ENCODE measurements at places on chromosomes 5 and 9.

GRCh38 chr5:42721484-42721883, 35.1 kb upstream of the CCDC152 start:
- DNase-seq = no peak

GRCh38 chr9:96048104-96048955, 172.8 kb downstream of the ERCC6L2 start:
- DNase-seq = no peak

- no peak for DNase-seq
These were observed 129.1 kb upstream of the MEF2C start for GRCh38 chr5:89011778-89012711.

- DNase-seq = peak; percentile 88
These were observed at the start of gene ERCC6L2 for GRCh38 chr9:95875305-95876137. Gene ERCC6L2 (plus strand): TSS chr9:95875691. CDS start chr9:95876039, 348 bp downstream.

DNA sequence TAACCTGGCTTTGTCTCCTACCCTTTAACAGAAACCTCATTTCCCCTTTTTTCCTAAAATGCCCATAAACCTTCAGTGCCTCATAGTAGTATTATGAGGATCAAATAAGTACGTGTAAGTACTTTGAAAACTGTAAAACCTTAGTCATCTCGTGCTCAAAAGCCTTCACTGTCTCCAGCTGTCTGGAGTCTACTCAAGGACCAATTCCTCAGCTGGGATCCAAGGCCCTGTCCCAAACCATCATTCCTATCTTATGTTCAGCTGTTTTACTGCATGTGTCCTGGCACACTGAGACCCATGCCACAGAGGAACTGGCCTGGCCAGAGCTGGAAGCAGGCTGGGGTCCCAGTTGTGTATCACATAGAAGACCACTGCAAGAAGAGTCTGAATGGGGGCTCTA, 15.9 kb downstream of the ADAMTSL1 start:
- DNase-seq = no peak

DNA sequence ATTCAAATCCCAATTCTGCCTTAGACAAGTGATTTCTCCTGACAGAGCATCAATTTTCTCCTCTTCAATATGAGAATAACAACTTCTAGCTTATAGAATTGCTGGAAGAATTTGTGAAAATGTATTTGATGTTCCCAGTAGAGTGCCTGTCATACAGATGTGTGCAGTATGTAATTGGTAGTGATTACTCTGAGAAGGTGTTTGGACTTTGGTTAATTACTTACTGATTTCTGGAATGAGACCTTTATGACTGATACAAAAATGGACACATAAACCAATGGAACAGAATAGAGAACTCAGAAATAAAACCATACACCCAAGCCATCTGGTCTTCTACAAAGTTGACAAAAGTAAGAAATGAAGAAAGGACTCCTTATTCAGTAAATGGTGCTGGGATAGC, 101.9 kb upstream of the TRIM32 start:
- DNase-seq = no peak

DNA sequence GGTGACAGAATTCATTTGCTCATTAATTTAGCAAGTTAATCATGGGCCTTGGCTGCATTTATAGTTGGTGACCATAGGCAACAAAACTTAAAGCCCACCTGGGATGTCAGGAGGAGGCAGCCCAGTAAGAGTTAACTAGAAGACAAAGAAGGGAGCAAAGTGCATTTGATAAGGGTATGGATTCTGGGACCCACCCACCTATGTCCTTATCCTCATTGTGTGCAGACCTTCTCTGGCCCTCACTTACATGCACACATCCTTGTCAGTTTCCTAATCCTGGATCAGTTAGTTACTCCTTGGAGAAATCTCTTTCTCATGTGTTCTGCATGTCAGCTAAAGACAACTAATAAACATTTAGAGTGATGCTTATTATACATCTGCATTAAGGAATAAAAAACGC, 24.6 kb downstream of the MEF2C start:
- no peak for DNase-seq

DNA sequence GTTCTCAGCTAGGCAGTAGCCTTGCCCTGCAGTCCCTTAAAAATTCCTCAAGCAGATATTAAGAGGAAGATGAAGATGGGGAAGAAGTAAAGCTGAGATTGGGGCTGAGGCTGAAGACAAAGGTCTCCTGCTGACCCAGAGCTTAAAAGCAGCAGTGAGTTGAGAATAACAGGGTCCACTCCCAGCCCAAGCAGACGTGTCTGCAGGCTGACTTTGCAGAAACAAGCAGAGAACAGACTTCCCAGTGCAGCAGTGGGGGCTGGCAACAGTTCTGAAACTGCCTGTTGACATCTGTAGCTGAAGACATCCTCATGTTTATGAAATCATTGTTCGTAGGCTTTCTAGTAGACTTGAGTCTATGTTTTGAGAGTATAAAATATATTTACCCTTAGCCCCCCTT, 1.1 kb downstream of the CTXN3 start:
- DNase-seq = no peak

- DNase-seq = no peak
These were observed 32.8 kb upstream of the SMIM32 start for GRCh38 chr5:136225796-136226195.

DNA sequence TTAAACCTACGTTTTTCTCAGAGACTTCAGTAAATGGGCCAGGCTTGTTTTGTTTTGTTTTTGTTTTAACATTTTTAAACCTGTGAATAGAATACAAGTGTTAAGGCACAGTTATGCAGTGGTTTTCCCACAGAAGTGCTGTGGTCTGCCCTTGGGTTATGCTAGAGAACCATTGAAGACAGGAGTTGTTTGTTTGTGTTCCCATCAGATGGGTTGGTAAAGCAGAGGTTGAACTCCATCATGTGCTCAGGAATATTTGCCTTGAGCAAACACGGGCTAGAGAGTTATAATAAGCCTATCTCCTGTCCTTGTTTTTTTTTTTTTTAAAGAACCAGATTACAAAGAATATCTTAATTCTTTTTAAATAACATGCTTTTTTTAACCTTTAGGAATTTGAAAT, 28.5 kb downstream of the RHOBTB3 start:
- DNase-seq = no peak

DNA sequence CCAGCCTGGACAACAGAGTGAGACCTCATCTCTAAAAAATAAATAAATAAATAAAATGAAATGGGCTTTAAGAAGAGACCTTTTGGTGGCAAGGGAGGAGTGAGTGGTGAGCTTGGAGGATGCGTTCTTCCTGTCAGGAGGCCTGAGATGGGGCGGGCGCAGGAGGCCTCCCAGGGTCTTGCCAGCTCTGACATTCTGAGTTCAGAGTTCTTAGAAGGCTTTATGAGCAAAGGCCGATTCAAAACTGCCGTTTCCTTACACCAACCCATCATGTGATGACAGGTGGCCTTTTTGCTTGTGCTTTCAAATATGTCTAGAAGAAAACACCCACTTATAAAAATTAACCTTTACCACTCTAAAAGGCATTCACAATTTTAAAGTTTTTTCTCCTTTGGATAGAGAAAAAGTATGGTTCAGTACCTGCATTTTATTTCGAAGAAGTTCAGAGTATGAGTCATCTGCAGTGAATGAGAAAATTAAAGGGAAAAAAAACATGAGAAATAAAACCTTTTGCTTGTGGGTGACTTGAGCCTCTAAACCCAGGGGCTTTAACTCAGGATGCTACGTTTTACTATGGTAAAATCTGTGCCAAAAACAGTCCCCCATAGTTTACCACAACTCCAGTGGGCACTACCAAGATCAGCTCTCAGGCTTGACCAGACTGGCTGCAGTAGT, 157.4 kb upstream of the OTULINL start:
- DNase-seq = no peak

- no peak for DNase-seq
These were observed 100.8 kb upstream of the TBCA start for GRCh38 chr5:77876862-77877502.

DNA sequence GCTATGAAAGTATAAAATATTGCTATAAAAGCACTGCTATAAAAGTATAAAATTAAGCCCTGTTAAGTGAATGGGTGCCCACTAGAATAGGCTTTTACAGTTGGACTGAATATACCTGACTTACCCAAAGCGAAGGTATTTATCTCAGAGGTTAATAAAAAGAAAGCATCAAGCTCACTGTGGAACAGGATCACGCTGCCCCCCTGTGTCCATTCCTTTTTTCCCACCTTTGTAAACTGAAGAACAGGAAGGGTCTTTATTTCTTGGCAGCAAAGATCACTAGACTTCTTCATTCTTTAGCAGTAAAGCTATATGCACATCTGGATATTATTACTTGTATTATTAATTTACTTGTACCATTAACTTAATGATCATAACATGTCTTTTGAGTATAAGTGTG, 22.1 kb upstream of the PLPP6 start:
- DNase-seq = no peak

- no peak for DNase-seq
These were observed 31.8 kb downstream of the DMRT3 start for GRCh38 chr9:1008216-1008615.

GRCh38 chr5:136349029-136349428, 16.3 kb downstream of the TRPC7 start:
- no peak for DNase-seq
